ENCODE measurements at places on chromosomes 2 and 18.

DNA sequence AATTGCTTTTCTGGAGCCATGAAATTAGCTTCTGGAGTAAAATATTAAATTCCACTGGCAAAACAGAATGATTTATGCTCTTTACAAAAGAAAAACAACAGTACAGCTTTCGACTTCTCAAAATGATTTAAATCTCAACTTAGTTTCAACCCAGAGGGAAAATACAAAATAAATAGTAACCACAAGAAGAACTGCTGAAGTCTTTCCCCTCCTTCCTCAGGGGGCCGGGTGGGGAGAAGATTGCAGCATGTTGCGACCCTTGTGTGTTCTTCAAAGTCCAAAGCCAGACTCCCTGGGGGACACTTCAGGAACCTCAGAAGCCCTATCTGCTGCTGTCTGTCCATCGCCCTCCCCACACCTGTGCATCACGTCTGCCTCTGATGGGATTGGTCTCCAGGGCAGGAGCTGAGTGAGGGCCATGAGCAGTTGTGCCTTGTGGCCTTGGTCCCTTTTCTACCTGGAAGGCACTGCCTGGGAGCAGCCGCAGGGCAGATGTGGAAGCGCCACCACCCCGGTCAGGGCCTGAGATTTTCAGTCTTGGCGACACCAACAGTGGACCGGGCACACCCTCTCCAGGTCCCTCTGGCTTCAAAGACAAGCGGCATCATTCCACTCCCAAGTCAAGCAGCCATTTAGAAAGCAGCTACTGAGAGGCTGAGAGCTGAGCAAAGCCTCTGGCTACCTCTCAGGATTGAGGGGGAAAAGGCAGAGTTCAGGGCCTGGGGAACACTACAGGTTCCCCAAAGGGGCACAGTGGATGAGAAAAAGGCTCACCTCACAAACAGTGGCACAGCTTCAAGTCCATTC, 210.1 kb upstream of the RAB6C start:
- no peak for DNase-seq

GRCh38 chr2:48982887-48983435, 171.4 kb downstream of the FSHR start:
- no peak for DNase-seq

DNA sequence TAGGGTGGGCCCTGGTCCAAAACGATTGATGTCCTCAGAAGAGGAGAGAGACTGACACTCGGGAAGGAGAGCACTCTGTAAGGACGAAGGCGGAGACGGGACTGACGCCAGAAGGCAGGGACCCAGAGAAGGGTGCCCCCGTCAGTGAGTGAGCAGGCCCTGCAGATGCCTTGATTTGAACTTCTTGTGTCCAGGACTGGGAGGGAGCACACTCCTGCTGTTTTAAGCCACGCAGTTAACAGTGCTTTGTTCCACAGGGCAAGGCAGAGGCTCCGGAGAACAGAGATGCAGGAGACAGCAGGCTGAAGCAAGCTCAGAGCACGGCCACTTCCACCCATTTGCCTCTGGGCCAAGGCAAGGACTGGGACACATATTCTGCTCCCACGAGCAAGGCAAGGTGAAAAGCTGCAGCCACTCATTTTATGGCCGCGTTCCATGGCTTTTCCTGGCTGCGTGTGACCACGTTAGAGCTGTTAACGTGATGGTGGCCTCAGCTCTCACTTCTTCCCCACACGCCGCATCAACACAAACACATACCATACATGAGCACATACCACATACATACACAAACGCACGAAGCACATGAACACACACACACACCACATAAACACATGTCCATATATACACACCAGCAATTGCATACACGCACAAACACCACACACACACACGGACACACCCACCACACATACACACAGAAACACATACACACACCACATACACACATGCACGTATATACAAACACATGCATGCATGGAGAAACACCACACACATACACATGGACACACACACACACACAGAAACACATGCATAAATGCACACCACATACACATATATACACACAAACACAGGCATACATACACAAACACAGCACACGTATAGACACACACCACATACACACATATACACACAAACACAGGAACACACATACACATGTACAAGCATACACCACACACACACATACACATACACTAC, 521.0 kb upstream of the MYT1L start:
- DNase-seq = no peak

DNA sequence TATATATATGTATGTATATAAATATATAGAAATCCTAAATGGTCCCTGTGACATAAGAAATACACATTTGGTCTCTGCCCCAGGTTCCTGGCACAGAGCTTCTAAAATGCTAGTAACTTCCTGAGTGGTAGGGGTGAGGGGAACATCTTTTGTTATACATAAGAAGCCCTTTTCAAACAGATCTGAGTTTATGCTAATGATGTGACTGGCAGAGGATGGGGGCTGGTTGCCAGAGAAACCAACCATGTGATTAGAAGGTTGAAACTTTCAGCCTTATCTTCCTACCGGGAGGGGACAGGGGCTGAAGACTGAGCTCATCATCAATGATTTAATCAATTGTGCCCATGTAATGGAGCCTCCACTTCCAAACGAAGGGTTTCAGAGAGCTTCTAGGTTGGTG, 16.3 kb downstream of the MFSD2B start:
- no peak for DNase-seq

- DNase-seq = no peak
These were observed 16.1 kb upstream of the ACKR3 start for GRCh38 chr2:236553522-236553921.

DNA sequence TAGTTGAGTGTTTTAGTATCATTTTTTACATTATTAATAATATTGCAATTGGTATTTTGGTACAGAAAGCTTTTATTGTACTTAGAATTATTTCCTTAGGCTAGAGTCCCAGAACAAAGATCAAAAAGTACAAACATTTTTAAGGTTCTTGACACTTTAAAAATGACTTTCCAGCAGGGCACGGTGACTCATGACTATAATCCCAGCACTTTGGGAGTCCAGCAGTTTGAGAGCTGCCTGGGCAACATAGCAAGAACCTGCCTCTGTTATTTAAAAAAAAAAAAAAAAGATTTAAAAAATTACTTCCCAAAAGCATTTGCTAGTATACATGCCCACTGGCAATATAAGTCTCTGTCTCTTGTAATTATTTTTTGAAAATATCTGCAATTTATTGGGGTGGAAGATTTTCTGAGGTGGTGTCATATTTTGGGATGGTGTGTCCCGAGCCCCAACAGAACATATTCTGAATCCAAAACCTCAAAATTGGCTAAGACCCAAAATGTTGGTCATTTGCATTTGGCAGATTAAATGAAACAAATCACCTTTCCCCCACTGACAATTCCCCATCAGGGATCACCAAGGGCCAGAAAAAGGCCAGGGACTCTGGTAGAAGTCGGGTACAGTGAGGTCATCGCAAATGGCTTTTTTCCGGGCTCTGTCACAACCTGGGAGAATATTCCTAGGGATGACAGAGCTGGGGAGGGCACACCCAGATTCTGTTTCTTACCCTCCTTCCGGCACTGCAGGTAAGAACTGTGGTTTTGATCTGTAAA, 42.1 kb downstream of the NIFK start:
- no peak for DNase-seq

DNA sequence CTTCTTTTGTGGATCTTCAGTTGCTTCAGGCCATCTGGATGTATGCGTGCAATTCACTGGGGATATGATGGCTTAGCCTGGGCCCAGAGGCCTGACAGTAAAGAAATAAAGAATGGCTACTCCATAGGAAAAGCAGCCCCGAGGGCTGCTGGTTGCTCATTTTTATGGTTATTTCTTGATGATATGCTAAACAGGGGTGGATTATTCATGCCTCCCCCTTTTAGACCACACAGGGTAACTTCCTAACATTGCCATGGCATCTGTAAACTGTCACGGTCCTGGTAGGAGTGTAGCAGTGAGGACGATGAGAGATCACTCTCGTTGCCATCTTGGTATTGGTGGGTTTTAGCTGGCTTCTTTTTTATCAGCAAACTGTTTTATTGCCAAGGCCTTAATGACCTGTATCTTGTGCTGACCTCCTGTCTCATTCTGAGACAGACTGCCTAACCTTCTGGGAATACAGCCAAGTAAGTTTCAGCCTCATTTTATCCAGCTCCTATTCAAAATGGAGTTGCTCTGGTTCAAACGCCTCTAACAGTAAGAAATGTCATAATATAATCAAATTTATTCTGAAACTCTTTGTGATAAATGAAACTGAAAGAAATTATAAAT, 60.5 kb downstream of the DSEL start:
- no peak for DNase-seq

GRCh38 chr2:98093611-98094010, 6.6 kb downstream of the VWA3B start:
- DNase-seq = no peak

GRCh38 chr2:112671801-112672200, 26.1 kb downstream of the SLC20A1 start:
- no peak for DNase-seq

DNA sequence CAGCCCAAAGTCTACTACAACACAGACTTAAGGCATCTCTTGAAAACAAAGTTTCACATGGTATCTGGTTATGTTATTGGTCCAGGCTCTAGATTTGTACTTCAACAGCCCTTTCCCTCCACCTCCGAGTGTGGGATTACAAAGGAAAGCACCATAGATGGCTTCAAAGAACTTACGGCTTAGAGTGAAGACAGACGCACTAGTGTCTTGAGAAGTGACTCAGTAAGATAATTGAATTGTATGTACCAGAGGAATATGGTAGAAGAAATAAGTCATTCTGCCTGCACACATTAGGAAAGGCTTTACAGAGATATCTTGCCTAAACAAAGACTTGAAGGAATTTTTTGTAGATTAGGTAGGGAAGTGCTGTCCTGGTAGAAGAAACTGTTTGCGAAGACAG, 392.3 kb upstream of the TNP1 start:
- DNase-seq = no peak

DNA sequence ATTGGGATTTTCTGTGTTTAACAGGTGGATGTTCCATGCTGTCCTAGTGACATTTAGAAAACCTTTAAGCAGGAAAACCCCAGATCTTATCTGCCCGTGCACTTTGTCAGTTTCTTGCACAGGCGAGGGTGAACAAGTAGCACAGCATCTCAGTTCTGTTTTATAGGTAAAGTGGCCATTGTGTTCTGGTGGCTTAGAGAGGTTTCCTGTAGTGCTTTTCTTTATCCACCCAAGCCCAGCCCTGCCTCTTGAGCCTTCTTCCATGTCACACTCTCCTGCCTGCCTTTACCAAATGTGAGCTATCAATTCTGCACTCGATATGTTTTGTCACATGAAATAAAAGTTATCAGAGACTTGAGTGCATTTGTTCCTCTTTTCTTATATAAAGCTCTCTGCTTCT, 135.3 kb upstream of the NOSTRIN start:
- DNase-seq = no peak

GRCh38 chr2:43184339-43184895, 42.0 kb downstream of the ZFP36L2 start:
- DNase-seq = no peak

GRCh38 chr2:224194161-224194560, 155.1 kb upstream of the SERPINE2 start:
- DNase-seq = no peak

DNA sequence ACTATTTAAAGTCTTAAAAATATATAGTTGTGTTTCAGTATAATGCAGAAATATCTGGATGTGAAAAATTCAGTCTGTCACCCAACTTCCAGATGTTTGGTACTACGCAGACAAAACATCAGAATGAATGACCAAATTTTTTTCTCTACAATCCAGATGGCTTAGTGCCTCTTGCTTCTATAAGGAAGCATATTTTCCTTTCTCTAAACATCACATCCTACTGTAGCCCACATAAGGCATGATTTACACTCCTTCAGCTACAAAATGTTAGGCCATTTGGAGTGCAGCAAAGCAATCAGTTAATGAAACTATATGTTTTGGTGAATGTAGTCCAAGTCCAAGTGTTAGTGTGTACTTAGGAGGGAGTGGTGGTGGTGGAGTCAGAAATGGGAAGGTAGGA, 162.9 kb upstream of the SIX2 start:
- no peak for DNase-seq

DNA sequence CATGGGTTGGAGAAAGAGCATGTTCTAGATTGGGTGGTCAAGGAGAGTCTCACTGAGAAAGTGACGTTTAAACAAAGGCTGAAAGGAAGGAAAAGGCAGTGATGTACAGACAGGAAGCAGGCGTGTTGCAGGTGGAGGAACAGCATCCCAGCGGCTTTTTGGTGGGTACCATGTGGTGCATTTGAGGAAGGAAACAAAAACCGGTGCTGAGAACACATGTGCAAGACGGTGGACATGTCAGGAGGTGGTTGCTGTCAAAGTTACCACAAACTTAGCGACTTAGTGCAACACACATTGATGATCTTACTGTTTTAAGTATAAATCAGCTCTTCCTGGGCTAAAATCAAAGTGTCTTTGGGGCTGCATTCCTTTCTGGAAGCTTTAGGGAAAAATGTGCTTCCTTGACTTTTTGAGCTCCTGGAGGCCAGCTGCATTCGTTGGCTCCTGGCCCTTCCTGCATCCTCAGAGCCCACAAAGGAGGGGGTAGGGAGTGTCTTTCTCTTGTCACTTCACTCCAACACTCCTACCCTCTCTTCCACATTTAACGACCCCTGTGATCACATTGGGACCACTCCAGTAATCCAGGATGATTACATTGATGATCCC, 380.6 kb downstream of the FBXO15 start:
- no peak for DNase-seq

DNA sequence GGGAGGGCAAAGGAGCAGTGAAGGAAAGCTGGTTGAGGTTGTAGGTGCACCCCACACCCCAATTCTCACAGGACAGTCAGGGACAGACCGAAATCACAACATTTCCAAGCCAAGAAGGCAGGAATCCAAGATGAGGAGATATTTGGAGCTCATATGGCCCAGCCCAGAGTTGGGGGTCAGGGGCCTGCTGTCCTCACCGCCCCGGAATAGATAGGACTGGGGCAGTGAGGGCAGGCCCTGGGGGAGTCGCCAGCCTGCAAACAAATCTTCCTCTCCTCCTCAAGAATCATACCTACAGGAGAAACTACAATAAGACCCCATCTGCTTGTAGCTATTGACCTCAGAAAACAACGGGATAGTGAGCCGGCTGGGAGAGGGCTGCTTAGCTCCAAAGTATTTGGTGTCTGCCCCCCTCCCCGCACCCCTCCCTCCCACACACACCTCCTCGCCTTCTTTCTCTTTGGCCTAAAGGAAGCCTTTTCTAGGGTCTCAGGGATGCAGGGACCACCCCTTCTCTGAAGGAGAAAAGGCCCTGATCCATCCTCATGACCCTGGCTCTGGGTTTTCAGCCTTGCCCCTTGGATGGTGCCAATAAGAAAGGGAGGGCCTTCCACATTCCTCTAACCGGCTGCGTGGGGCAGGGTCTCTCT, 3.8 kb downstream of the EN1 start:
- no peak for DNase-seq

Measured in activated T-helper 1 cell treated with anti-CD3 and anti-CD28 coated beads, Interleukin-2, amount 50 U/mL, for 16 hours (primary cell).